ENCODE measurements at places on chromosomes 12 and 14.

GRCh38 chr14:70714055-70714550 is 72.4 kb downstream of the TTC9 start:
- DNase-seq = no peak

DNA sequence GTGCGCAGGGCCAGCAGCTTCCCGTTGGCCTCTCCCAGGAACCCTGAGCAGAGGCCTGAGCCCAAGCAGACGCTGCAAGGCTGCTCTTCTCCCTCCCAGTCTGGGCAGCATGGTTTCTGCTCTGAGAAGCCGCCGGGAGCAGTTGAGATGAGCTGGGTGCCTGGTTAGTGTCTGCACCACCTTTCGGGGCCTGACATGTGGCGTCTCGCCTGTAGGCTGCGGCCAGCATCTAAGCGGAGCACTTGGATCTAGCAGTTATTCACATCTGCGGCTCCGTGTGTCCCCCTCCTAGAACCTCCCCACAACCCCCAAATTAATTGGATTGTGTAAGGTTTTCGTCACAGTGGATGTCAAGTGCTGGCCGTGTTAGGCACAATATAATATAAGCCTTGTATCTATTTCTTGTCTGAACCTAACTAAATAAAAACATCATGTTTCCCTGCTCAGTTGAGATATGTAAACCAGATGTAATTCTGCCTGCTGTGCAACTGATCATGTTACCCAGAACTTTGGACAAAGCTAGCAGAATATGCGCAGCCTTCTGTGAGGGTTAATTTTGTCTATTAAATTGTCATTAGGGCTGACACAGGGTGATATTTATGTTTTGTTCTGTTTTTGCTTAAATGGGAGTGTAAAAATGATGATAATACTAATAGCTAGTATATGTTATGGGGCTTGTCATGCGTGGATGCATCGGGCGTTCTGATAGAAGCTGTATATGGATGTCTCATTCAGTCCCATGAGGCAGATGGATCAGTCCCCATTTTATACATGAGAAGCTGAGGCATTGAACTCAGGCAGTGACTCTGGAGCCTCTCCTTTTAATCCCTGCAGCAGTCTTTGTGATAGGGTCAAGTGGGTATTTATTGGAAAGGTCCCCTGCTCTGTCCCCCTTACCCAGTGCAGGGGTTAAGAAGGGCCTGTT is 45.8 kb downstream of the ELK3 start:
- no peak for DNase-seq

- DNase-seq = no peak
These were observed 41.1 kb downstream of the LARP4 start for GRCh38 chr12:50441763-50442162.

GRCh38 chr12:92876496-92876895 is 52.6 kb downstream of the EEA1 start:
- DNase-seq = no peak

DNA sequence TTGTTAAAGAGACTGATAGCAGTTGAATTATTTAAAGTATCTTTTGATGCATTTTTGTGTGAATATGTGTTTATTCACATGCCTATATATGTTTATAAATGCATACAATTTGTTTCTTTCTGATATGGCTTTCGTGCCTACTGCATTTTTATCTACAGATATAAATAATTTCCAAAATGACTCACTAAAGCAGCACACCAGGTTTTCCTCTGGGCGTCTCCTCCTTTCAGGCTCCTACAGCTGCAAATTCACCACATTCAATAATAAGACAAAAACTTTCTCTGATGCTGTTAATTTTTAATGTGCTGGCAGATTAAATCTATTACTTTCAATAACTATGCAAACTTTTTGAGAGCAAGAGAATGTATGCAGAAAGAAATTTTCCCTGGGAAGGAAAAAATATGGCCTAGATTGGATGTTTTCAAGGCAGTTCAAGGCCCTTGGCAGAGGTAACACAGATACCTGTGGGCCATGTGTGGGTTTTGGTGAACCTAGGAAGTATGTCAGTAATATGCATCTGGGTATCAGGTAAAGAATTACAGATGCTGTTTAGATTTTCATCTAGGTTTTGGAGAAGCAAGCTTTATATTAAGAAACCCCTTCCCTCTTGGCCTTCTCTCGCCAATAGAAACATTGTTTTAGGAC is 381.8 kb downstream of the EGLN3 start:
- no peak for DNase-seq

- DNase-seq = no peak
These were observed 70.6 kb upstream of the DYNC1H1 start for GRCh38 chr14:101893759-101894158.

- DNase-seq = no peak
These were observed at the start of gene BEST3 for GRCh38 chr12:69698769-69699540. BEST3 (minus strand) TSS chr12:69699303; CDS start chr12:69697798, 1,505 bp downstream.

DNA sequence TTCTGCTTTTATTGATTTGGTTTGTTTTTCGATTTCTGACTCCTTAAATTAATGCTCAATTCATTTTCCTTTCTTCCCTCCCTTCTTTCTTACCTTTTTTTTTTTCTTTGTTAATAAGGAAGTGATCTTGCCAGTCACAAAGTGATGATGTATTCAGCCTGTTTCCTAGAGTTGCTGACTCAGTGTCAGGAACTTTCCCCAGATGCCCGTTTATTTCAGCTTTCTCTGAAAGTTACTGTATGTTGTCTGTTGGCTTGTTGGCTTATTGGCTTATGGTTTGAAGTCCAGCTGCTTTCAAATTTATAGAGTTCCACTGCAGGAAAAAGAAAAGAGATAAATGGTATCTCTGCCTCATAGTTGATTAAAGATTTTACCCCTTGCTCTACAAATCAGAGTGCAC is 12.4 kb upstream of the SLC6A15 start:
- DNase-seq = no peak

- DNase-seq = no peak
These were observed 5.4 kb downstream of the PLBD1 start for GRCh38 chr12:14562279-14562678.

DNA sequence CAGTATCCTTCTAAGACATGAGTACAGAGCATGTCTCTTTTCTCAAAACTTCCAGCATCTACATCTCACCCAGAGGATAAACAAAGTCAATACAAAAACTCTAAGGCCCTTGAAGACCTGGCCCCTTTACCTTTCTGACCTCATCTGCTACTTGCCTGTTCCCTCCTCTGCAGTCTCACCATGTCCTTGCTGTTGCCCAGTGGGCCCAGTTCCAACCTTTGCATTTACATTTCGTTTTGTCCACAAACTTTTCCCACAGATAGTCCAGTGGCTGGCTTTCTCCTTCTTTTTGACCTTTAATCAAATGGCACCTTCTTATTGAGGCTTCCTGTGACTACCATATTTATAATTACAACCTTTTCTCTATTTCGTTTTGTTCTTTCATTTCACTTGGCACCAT is 1.6 kb downstream of the IRAK4 start:
- no peak for DNase-seq

All from posterior cingulate gyrus (tissue), 11 donors.